ENCODE measurements at places on chromosomes 6 and 20.

DNA sequence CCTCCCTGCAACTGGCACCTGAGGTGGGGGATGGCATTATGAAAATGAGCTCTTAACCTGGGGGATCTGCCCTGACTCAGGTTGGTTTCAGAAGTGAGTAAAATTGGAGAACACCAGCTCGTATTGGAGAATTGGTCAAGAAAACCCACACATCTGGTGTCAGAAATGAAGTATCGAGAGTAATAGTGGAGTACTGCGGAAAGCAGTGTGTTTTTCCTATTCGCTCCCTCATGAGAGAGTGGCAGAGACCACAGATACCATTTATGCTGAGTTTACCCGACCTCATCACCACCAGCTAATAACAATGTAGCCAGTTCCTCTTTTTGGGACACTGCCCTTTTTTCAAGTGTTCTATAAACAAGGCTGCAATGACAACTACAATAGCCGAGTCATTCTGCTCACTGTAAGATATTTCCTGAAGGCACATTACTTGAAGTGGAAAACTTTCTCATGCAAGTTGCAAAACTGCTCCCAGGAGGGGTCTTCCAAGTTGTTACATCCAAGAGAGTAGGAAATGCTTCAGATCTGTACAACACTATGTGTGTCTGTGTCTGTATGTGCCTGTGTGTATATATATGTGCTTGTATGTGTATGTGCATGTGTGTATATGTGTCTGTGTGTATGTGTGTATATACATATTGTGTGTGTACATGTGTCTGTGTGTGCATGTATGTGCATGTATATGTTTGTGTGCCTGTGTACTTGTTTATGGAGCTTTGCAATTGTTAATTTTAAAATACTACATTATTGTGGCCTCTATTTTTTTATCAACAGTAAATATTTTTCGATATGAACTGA, 106.0 kb upstream of the CST7 start:
- DNase-seq = peak; percentile 27

DNA sequence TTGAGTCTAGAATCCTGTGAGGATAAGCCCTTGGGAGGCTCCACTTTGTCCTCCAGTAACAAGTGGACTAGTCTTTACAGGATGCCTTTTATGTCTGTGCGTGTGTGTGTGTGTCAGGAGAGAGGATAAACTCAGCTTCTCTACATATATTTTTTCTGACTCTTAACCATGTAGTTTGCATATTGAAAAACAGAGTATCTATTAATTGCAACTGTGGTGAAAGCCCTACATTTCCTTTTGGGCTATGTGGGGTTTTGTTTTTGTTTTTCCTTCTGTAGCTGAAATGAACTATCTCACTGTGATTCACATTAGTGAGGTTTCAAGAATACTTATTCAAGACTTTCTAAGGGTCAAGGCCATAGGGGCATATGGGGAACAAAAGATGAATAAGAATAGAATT, 17.7 kb downstream of the TPBG start:
- DNase-seq = no peak

DNA sequence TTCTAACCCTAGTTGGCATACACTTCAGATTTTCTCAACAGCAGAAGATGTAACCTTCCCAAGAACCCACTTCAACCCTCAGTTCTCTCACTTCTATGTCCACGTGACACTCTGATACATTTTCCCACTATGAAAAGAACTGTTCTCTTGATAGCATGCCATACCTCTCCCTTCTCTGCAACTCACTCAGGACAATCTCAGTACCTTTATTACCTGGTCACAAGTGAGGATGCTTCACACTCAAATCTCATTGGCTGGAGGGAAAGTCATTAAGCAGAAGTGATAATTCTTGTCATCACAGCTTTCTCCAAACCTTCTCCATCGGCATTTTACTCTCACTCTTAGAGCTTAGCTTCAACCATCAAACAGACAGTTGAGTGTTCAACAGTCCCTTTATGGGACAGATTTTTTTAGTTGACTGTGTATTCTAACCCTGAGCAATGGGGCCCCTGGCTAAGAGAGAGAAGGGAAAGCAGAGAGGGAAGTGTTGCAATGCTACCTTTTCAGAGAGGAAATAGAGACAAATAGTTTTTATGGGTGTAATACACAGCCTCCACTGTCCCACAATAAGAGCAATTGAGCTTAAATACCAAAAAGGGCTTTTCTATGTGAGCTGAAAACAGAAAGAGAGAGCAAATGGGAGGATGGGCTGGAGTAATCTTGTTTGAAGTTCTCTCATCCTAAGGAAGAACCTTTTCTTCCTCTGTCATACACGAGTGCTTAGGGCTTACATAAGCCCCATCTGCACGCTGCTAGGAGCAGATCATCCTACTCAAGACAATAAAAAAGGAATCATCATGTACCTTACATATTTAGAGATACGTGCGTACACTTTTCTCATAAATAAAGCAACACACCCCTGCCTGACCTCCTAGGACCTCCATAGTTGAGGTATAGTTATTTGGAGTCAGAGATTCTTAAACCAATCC, 16.0 kb downstream of the HLA-DPA1 start:
- DNase-seq = no peak

- DNase-seq = no peak
These were observed 29.0 kb upstream of the BCLAF1 start for GRCh38 chr6:136318676-136319075.

DNA sequence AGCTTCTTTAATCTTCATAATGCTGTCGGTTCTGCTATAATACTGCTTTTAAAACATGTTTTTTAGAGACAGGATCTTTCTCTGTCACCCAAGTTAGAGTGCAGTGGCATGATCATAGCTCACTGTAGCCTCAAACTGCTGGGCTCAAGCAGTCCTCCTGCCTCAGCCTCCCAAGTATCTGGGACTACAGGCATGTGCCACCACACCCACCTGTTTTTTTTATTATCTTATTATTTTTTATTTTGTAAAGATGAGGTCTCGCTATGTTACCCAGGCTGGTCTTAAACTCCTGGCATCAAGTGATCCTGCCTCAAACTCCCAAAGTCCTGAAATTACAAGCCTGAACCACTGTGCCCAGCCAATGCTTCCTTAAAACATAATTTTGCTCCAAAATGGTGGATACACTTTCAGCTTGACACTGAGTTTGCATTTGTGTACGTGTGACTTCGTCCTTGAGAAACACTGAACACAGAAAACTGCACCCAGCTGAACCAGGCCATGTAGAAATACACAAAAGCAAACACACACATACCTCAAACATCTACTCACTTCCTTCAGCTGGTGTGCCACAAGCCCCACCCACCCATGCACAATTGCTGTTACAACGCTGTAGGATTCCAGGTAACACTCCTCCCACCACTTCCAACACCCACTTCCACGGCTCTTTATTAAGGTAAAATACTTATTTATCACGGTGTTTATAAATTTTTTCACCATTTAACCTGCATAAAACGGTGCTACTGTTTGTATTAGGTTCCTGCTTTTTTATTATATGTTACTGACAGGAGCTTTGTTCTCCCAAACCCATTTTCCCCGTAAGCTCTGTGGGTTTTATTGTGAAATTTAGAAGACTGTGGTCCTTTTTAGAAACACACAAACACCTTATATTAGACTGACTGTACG, 109.1 kb downstream of the TSHZ2 start:
- DNase-seq = peak; percentile 40

GRCh38 chr6:90432041-90432775, 135.6 kb upstream of the BACH2 start:
- DNase-seq = no peak

- DNase-seq = no peak
These were observed 20.2 kb upstream of the CD93 start for GRCh38 chr20:23106271-23106851.

DNA sequence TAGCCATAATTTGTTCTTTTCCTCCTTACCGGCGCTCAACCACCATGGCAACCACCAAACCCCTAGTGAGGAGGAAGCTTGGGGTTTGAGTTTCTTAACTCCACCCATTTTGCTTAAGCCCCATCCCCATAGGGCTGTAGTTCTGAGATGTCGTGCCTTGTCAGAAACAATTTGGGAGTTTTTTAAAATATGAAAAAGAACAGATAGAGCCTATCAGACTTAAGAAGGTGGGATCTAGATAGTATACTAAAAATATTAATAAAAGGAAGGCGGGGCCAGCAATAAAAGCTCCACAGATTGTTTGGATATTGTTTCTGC, 5.6 kb downstream of the BRD2 start:
- DNase-seq = peak; percentile 48

DNA sequence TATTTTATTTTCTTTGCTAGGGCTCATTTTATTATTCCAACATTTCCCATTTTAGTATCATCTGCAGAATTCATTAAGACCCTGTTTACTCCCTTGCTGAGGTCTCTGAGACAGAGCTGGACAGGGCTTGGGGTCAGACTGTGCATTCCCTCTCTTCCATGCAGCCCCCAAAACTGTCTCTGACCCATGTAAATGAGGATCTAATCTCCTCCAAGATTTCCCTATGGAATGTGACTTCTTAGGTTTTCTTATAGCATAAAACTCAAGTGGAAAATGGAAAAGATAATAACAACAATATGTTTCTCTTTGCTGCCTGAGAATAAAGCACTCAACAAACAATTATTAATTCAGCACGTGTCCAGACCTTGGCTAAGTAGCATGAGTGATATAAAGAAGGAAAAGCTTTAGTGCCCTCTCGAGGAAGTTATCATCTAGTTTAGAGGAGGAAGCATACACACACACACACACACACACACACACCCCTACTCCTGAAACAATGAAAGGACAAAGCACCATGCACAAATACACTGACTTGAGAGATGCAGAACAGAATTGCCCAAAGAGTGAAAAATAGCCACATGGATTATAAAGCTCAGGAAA, 815.5 kb downstream of the BCKDHB start:
- DNase-seq = no peak

DNA sequence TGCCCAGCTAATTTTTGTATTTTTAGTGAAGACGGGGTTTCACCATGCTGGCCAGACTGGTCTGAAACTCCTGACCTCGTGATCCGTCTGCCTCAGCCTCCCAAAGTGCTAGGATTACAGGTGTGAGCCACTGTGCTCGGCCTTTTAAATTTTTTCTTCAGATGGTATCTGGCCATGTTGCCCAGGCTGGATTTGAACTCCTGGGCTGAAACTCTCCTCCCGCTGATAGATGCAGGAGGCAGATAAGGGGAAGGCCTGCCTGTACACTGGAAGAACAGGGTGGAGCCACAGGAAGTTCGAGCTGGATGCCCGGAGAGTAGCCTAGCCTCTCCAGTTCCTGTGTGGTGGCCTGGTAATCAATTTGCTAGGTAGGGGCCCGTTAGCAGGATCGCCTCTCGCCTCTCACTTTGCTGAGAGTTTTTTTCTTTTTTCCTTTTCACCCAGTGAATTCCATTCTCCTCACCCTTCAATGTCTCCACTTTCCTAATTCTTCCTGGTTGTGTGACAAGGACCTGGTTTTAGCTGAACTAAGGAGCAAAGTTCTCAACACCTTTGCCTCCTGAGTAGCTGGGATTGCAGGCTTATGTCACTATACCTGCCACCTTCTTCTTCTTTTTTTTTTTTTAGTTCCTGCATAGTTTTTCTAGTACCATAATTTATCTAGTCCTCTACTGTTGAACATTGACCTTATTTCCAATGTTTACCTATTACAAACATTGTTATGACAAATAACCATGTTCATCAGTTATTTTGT, 19.4 kb upstream of the ITCH start:
- no peak for DNase-seq

GRCh38 chr6:12533586-12533985, 183.0 kb upstream of the PHACTR1 start:
- DNase-seq = no peak

GRCh38 chr20:3930265-3931206, 41.3 kb downstream of the PANK2 start:
- DNase-seq = no peak

GRCh38 chr20:44701118-44701857, 13.9 kb upstream of the CCN5 start:
- peak; percentile 55 for DNase-seq

DNA sequence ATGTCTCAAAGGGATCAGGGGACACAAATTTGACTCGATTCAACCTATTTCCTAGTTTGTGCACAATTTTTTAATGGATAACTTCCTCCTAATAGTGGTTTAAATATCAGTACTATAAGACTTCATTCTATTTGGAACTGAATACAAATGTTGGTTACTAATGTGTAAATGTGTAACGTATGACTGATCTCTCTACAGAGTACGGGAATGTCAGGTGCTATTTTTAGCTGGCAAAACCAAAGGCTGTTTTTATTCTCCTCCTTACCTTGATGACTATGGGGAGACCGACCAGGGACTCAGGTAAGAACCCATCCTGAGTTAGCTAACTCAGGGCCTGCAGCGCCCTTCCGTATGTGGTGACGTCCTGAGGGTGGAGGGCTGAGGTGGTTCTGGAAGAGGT, 33.0 kb downstream of the PRPH2 start:
- peak; percentile 41 for DNase-seq

DNA sequence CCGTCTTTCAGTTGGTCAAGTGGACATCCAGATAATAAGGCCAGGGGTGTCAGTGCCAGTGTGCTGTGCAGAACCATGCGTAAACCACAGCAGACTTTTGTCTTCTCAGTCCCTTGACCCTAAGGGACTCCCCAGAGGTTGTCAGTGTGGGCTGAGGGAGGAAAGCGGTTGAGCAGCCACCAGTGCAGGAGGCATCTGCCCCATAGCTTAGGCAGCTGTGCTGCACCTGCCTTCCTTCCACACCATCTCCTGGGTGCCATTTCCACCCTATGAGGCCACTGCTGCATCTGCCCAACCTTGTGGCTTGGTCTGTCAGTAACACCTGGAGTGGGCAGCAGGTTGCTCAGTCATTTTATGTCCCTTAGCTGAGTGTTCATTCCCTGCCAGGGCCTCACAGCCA, 26.0 kb downstream of the PRPF6 start:
- DNase-seq = no peak

DNA sequence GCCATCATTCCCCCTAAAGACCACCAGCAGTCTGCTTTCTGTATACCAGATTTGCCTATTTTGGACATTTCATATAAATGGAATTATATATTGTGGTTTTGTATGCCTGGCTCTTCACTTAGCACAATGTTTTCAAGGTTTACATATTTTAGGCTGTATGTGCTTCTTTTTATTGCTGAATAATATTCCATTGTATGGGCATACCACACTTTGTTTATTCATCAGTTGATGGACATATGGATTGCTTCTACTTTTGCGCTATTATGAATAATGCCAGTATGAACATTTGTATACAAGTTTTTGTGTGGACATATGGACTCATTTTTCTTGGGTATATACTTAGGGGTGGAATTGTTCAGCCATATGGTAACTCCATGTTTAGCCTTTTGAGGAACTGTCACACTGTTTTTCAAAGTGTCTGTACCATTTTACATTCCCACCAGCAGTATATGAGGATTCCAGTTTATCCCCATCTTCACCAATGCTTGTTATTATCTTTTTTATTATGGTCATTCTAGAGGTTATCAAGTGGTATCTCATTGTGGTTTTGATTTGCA, 12.7 kb downstream of the L3MBTL1 start:
- no peak for DNase-seq
